ENCODE measurements at places on chromosomes 12 and 14. TPM values are rescaled to one million over a fixed set of nuclear protein-coding genes. Genes with fewer than 3 reads are reported as not detected.
A peak's percentile ranks its signal among the peaks of the same experiment; 100 is the strongest.

DNA sequence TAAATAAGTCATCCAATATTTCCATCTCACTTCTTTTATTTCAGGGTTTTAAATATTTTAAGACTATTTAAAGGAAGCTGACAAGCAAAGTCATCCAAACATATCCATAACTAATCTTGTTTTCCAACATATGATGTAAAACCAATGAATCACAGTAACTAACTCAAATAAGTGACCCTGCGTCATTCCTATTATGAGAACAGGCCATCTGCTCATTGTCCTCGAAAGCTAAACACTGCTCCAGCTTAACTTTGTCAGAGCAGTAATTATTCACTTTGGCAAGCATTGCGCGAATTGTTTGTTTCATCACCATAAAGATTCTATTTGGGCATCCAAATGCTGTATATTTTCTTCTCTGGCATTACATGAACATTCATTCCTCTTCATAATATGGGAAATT, 99.1 kb downstream of the CAPZA3 start:
- no peak for DNase-seq

The AMDHD1 gene
- 0.30 TPM for total RNA-seq

- DNase-seq, result no peak
Observed at GRCh38 chr12:26773313-26774104, 59.5 kb downstream of the ITPR2 start.

DNA sequence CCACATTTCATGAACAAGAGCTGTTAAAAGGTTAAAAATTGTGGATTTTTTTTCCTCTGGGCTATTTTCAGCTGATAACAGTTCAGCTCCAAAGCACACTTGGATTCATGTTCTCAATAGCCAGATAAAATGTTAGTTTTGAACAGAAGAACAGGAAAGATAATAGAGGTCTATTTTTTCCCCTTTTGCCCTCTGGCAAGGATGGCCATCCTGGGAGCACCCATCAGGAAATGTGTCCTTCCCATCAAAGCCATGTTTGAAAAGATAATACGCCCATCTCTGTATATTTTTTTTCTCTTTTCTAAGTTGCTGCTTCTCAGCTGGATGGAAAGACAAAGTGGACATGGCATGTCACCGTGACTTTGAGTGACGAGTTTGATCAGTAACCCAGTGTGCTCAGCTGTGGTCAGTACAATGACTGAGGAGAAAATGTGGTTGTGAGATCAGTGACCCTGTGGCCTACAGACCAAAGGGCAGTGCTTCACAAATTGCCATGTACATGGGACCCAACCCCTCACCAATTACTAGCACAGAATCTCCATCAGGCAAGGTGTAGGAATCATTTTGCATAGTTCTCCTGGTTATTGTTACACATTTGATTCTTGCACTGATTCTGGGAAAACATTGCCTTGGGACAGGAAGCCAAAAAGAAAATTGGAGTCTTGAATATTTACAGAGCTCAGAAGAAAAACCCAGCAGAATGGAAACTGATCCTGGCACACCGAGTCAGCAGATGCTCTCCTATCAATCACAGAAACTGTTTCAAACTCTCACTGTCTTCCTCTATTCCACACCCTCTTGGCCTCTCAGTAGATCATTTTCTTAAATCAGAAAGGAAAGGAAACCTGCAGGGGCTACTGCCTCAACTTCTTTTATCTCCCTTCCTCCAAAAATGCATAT, 64.3 kb downstream of the ANO6 start:
- no peak for DNase-seq

GRCh38 chr14:25953532-25954139, 644.2 kb downstream of the NOVA1 start:
- DNase-seq, result no peak

GRCh38 chr14:70237710-70238109, 49.0 kb upstream of the SLC8A3 start:
- no peak for DNase-seq

The RFX4 gene
- total RNA-seq, result not detected

The CCDC60 gene
- total RNA-seq, result not detected

The C1QL4 gene
- not detected for total RNA-seq

GRCh38 chr12:53751336-53752191, at the start of gene CISTR:
Gene CISTR (minus strand): TSS chr12:53751979.
- no peak for DNase-seq

- no peak for DNase-seq
Observed at GRCh38 chr12:124273630-124274029, 21.3 kb upstream of the RFLNA start.

- no peak for DNase-seq
Observed at GRCh38 chr14:71632440-71632946, 299.7 kb upstream of the RGS6 start.

The CIDEB gene
- total RNA-seq, result 24.7 TPM

GRCh38 chr12:50637870-50638481, 125.9 kb upstream of the ATF1 start:
- no peak for DNase-seq

- no peak for DNase-seq
Observed at GRCh38 chr12:111446631-111447570, 41.2 kb downstream of the SH2B3 start.

The APOF gene
- total RNA-seq, result not detected

DNA sequence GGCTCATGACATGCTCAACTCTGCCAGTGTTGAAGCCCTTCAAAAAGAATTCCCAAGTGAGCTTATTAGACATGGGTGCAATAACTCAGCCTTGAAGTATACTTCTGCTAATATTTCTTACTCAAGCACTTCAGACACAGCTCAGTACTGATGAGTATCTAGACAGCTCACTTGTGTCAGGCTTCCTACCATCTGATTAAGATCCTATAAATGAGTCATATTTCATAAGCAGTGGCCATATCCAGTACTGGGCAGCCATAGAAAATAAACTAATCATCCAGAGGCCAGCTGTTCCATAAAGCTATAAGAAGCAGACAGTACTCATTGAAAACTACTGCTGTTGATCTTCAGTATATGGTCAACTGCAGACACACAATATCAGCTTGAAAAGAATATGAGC, 12.9 kb downstream of the FSCB start:
- no peak for DNase-seq

The SMIM41 gene
- 0.16 TPM for total RNA-seq

GRCh38 chr12:68613209-68613904, 2.7 kb downstream of the RAP1B start:
- DNase-seq, result peak; percentile 28

The KCNMB4 gene
- total RNA-seq, result 0.37 TPM

The AQP2 gene
- not detected for total RNA-seq

DNA sequence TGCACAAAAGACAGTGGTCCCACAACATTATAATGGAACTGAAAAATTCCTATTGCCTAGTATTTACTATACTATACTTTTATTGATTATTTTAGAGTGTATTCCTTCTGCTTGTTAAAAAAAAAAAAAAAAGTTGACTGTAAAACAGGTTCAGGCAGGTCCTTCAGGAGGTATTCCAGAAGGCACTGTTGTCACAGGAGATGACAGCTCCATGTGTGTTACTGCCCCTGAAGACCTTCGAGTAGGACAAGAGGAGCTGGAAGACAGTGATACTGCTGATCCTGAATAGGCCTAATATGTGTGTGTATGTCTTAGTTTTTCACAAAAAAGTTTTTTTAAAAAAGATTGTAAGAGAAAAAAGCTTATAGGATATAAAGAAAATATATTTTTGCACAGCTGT, 12.3 kb downstream of the UBE2N start:
- no peak for DNase-seq

The RAN gene
- total RNA-seq, result 1,905 TPM

The RTL1 gene
- total RNA-seq, result not detected

DNA sequence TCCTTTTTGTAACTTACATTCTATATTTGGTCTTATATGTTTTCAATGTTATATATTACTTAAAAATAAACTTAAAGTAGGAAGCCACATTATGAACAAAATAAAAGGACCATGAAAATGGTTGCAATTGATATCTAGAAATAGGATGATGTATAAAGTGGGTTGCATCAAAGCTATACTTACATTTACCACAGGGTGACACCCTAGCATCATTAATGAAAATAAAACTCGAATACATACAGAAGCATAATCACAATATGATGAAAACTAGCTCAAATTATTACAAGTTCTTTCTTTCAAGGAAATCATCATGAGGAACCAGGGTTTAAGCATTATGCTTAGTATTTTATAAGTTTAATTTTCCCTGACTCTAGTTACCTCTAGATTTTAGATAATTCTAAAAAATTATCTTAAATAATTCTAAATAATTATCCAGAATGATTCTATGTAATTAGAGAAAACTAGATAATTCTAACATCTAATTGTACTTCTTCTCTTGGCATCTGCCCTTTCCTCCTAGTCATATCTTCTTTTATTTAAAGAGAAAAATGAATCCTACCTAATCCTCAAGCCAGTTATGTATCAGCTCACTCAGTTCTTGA, 31.2 kb downstream of the TAS2R7 start:
- no peak for DNase-seq

- DNase-seq, result no peak
Observed at GRCh38 chr14:83556065-83556464, 1973.9 kb upstream of the FLRT2 start.

GRCh38 chr12:3353621-3354020, 137.4 kb upstream of the PRMT8 start:
- DNase-seq, result no peak

GRCh38 chr12:83343767-83344166, 657.1 kb downstream of the TMTC2 start:
- DNase-seq, result no peak

DNA sequence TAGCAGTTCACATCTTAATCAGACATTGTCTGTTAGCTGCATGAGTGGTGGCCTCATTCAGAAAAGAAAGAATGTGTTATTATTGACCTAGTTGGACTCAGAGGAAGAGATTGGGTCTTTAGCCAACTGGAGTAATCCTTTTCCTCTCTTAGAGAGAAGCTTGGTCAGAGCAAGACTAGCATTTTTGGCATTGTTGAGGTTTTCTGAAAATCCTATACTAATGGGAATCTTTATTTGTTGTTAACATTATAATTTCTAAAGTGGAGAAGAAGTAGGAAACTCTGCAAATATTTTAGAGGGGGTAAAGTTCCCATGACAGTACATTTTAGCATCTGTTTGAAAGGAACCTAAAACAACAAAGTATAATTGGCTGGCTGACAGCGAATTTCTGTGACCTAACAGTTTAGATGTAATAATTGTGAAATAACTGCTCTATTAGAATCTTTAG, 9.7 kb downstream of the TOX4 start:
- no peak for DNase-seq

- DNase-seq, result no peak
Observed at GRCh38 chr14:71625175-71625574, 307.1 kb upstream of the RGS6 start.

Measured in activated T-helper 2 cell treated with anti-CD3 and anti-CD28 coated beads, Interferon-gamma antibody, Interleukin-2, Interleukin-4, amounts not matched to agents 10 μg/mL and 5 μg/mL and 100 μg/mL, durations not matched to agents 14 hours and 24 hours and 36 hours (primary cell).